ENCODE measurements at places on chromosomes 12 and 14.

DNA sequence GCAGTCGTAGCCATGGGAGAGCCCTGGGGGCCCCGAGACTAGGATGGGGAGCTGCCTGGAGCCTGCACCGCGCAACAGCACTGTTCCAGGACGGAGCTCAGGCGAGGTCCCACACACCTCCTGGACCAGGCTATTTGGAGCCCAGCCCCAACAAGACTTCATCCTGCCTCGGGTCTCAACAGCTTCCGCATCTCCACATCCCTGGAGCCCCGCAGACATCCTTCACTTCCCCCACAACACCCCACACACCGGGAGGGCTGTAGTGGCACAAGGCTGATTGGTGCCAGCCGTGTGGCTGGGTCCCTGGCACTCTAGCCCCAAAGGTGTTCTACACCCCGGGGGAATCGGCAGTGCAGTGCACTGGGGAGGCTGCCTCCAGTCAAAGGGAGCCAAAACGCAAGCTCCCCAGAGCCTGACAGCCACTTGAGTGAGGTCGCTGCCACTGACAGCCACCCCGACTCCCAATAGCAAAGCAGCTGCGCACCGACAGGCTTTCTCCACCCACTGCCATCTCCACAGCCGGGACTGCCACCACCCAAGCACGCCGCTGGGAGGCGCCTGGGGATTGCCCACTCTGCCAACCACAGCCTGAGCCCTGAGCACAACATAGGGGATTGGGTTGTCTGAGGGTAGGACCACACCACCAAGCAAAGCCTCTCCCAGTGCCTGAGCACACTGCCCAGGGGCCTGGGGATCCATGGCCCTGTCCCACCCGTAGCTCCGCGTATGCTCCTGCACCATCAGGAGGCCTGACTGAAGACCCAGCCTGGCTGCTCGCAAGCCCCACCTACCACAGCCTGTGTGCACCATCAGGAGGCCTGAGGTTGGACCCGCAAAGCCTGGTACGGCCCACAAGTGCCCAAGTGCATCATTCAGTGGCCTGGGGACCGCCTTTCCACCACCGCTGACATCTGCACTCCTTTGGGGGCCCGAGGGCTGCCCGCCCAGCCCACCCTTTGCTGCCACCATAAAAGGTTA, 13.2 kb upstream of the KLRF1 start:
- peak; percentile 86 for DNase-seq

DNA sequence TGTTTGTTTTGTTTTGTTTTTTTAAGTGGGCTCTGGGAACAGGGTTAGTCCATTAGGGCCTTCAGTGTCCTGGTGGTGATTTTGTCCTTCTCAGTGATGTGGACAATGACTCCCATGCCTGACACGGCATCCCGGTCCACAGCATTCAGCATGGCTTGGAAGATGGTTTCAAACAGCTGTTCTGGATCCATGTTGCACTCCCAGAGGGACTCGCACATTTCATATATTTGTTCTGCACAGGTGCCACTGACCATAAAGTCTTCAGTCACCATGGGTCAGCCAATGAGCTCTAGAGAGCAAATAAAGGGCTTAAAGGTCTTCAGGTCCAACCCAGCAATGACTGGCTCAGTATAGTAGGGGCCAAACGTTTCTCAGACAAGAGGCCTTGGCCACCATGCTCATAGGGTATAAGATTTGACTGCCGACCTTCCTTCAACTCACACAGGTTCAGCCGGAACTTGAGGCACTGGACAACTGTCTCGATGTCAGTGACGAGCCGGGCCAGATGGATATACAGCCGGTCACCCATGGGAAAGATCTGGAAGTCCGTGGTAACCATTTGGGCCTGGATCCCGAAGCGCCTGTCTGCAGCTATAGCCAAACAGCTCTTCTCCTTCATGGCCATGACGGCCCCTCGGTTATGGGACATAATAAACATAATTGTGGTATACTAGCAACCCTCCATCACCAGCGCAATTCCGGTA, 18.0 kb downstream of the OR10P1 start:
- DNase-seq: no peak

DNA sequence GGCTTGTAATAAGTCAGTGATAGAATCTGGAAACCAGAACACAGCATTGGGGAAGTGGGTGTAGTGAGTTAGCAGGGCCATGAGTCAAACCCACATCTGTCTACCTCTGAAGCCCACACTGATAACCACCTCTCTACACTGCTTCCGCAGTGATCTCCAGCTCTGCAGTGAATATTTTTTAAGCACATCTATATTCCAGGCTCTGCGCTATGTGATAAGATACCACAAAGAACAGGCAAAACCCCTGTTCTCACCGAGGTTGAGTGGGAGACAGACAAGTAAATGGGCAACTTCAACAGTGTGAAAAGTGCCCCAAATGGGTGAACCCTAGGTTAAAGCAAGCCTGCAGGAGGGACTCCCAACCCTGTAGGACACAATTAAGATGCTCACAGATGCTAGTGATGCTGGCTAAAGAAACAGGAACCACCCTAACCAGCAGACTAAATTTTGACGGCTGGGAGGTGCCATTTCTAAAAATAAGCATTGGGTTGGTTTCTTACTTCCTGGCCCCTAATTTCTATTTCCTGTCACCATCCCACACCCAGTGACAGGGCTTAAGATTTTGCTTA, 375.0 kb downstream of the DPF3 start:
- peak; percentile 6 for DNase-seq

DNA sequence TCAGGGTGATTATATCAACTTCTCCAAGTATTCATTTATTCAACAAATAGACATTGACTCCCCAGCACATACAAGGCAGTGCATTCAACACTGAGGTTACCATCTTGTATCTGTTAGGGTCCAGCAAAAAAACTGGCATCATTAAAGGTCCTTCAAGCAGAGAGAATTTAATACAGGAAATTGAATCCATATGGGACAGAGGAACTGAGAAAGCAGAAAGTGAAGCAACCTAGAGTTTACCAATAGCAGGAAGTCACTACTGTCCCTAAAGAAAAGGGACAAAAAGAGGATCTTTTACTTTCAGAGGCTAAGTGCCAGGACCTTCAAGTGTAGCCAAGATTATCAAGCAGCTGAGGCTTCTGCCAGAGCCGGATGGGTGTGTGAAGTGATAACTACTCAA, 237.8 kb upstream of the TBX3 start:
- no peak for DNase-seq

DNA sequence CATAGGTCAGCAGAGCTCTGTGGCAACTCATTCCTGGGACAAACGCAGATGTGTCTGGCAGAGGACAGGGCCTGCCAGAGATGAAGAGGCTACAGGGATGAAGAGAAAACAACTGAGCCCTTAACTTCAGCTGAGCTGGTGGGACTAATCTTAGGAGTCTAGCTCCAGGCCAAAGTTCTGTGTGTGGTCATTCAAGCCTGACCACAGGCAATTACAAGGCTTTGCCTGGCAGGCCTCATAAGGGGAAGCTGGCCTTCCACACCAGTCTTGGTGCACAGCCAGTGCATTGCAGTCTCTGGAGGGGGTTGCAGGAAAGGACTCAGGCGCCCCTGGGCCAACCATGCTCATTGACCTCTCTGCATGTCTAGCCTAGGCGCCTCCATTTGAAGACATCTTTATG, 127.6 kb upstream of the DAAM1 start:
- DNase-seq: no peak

GRCh38 chr12:4894019-4894418, 15.7 kb upstream of the KCNA1 start:
- no peak for DNase-seq

- DNase-seq: no peak
Observed at GRCh38 chr12:32988982-32989381, 92.4 kb upstream of the PKP2 start.

DNA sequence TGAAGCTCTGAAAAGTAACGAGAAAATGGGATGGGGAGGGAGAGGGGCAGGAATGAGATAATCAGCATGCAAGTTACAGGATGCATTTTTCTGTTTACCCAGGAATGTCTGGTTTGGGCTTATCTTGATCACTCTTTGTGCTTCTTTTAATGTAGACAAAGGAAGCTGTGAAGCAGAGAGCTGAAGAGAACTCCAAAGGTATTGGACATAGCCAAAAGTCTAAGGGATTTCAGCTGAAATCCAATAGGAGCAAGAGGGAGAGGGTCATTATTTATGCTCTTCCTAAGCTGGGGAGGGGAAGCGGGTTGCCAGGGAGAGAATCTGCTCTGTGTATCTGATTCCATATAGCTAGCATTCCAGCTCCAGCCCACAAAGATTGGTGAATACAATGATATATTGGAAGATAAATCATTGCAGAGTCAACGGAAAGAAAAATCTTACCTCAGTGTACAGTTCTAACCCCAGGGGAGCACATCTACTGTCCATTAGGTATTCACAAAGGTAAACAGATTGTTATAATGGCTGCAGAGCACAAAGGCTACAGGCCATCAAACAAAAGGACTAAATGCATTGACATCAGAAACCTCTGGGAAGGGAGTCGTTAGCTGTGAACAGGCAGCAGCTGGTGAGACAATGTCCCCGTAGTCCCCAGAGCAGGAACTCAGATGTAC, 61.0 kb upstream of the PELI2 start:
- DNase-seq: no peak
